Stimulated activated CD8-positive, alpha-beta memory T cell treated with anti-CD3 and anti-CD28 coated beads, Interleukin-7, amount 100 ng/mL, for 4 hours (primary cell): ENCODE measurements at places on chromosomes 7 and 10.
A peak's percentile ranks its signal among the peaks of the same experiment; 100 is the strongest.

DNA sequence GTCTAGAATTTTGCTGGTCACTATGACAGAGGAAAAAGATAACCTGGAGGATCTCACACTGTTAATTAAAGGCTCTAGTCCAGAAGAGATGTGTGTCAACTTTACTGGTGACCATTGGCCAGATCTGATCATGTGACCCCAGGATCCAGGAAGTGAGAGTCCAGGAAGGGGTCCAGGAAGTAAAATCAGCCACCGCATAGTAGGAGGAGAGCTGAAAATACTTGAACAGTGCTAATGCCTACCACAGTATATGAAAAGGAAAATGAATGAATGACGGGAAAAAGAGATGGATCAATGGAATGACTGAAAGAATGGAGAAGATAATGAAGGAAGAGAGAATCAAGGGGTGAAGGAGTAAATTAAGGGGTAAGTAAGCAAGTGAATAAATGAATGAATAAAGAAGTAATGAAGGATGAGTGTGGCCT is 415.3 kb downstream of the RPS24 start:
- DNase-seq, result no peak

GRCh38 chr10:88322324-88323063 is 260.6 kb downstream of the RNLS start:
- DNase-seq, result no peak

DNA sequence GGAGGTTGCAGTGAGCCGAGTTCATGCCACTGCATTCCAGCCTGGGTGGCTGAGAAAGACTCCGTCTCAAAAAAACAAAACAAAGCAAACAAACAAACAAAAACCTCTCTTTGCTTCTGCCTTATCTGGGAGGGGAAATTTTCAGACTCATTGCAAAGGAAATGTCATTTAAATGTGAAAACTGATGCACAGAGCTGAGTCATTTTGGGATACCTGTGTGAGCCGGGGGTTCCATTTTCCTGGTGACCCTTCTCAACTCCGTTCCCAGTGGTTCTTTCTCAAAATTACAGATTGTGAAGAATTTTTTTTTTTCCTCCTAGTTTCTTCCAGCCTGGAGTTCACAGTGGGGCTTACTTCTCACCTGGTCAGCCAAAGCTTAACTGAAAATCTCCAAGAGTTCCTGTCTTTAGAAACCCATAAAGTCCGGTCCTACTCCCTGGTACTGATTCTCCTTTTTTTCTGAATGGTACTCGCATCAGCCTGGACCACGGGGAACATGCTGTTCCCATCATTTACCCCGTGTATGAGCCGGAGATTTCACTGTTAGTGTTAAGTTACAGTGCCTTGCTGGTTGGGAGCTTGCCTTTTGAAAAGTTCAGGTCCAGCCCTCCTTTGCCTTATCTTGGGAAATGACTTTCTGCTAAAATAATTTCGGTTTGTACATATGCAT is 56.9 kb downstream of the RBM20 start:
- no peak for DNase-seq

GRCh38 chr10:71046747-71047146 is 158.4 kb upstream of the PCBD1 start:
- DNase-seq, result no peak

DNA sequence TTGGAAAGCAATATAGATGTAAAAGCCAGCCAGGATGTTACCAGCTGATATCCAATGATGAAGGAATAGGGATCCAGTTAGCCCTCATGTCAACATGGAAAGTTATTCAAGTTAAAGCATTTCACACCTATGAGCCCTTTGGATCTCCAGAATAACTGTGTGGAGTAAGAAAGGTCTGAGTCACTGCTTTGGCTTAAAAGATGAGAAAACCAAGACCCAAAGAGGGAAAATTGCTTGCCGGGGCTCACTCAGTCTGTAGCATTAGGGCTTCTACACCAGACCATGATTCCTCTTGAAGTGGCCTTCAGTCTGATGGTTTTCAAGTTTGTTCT is 12.6 kb downstream of the LSM5 start:
- DNase-seq, result no peak

GRCh38 chr10:86003201-86003621 is 363.4 kb downstream of the GRID1 start:
- DNase-seq, result no peak

- DNase-seq, result no peak
These were observed 74.0 kb upstream of the CARD11 start for GRCh38 chr7:3117488-3118231.

GRCh38 chr10:34723750-34724149 is 91.3 kb downstream of the PARD3 start:
- no peak for DNase-seq

DNA sequence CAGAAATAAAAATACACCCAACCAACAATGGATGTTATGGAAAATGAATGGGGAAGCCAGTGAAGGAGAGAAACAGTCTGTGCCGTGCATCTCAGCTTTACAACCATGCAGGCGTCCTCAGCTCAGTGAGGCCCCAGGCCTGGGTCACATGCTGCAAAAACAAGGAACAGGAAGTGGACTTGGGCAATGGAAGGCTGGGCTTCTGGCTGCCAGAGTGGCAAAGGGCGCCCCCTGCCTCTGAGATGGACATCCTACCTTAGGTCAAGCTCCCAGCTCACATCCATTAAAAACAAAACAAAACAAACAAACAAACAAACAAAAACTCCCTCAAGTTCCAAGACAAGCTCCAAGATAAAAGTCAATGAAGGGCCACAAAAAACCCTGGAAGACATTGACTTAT is 54.7 kb upstream of the AFAP1L2 start:
- no peak for DNase-seq

DNA sequence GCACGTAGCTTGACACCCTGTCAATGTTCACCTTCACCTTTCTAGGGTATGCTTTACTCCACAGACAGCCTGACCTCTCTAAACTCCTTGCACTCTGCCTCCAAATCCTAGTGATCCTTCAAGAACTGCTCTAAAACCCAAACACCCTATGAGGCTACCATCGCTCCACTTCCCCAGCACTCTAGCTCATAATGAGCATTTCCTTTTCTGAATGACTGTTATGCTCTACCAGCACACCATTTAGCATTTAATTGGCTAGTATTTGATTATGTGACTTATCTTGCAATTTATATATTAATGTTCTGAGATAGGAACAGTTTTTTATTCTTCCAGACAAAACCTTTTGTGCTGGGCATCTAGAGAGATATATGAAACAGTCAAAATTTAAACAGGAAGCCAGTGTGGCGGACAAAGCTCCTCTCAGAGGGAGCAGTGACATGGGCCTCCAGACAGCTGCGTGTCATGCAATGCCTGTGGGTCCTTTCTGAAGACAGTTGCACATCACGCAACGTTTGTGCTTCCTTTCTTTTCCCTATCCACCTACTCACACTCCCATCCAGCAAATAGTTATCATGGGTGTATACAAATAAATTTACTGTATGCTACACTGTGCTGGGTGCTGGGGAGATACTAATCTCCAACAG is 86.3 kb downstream of the ALOX5 start:
- DNase-seq, result no peak

DNA sequence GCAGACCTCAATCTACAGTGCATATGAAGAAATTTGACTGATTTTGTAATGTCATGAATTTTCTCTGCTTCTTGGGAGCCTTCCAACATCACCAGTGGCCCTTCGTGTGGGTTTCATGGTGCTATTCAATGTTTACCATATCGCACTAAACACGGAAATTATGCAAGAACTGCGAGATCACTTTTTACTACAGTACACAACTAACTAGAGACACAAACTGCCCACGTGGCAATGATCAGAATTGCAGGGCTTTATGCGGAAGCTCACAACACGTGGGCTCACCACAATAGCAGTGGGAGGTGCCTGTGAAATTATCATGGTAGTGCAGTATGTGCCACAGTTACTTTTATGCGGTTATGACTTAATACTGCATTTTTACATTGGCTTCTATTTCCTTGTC is 449.7 kb upstream of the KLF6 start:
- DNase-seq, result peak; percentile 53

GRCh38 chr7:35694161-35694783 is 663 bp downstream of the HERPUD2 start:
- no peak for DNase-seq

- DNase-seq, result no peak
These were observed 50.0 kb downstream of the CPXM2 start for GRCh38 chr10:123841560-123841959.

DNA sequence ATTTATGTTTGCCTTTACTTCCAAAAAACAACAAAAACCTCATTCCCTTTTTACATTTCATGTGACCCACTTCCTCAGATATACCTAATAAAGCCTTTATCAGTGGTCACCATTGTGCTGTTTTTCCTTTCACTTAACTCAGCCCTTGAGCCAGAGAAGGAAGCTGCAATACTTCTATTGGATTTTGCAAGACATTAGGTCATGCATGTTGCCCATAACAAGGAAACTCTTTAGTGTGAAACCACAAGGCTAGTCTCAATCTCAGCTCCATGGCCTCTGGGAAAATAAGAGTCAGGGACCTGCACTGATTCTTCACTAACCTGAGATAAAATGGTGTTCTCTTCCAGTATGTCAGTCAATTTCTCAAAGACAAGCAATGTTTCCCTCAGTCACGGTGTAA is 27.8 kb downstream of the STEAP4 start:
- DNase-seq, result no peak

DNA sequence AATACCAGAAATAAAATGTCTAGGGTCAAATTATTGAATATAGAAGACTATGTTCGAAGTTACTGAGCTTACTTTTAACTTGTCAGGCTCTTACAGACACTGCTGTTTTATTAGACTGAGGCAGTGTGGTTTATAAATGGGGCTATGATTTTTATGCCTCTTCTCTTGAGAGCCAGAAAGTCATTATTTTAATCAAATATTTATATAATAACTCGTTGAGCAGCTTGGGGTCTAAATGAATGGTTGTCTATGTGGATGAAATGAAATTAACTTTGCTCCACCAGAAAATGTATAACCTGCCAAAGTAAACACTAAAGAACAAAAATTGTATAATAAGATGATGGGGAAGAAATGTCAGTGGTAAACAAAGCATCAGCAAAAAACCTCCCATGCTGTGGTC is 175.6 kb upstream of the THSD7A start:
- no peak for DNase-seq

DNA sequence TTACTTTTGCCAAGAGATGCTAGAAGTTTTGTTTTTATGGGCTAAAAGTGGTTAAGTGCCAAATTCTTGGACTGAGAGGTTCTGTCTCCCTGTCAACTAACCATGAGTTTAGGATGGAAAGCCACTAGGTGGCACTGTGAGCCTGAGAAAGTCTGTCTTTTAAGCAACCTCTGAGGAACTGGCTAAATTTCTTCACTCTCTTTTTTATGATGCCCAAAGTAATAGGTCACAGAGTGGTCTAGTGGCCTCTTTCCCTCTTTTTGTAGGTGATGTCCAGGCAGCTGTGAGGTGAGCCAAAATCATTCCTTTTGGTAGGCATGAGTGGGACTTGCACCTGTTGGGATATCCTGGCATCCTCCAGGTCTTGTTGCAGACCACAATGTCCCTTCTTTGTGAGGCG is 56.8 kb downstream of the SND1 start:
- DNase-seq, result peak; percentile 23

DNA sequence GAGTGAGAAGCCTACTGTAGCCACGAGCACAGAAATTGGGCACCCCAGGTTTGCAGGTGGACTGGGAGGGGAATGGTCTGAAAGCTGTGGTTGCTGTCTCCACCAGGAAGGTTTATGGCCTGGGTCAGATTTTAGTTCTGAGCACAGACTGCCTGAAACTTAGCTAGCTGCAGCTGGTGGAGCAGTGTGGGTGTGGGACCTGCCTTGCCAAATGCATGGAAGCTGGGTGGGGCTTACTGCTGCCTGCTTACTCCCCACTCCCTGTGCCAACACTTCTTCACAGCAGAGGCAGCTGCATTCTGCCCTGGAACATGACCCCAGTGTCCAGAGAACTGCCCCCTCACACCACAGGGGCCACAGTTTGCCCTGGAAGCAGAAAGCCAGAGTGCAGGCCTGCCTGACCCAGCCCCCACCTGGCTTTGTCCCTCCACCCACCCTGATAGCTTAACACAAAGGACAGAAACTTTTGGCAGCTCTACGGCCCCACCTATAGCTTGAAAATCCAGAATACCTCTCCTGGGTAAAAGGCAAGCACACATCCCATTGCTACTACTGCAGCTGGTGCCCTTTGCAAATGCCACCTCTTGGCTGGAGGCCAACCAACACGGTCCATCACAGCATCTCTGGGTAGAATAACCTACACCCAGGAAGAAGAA is 281.6 kb downstream of the AGMO start:
- no peak for DNase-seq

DNA sequence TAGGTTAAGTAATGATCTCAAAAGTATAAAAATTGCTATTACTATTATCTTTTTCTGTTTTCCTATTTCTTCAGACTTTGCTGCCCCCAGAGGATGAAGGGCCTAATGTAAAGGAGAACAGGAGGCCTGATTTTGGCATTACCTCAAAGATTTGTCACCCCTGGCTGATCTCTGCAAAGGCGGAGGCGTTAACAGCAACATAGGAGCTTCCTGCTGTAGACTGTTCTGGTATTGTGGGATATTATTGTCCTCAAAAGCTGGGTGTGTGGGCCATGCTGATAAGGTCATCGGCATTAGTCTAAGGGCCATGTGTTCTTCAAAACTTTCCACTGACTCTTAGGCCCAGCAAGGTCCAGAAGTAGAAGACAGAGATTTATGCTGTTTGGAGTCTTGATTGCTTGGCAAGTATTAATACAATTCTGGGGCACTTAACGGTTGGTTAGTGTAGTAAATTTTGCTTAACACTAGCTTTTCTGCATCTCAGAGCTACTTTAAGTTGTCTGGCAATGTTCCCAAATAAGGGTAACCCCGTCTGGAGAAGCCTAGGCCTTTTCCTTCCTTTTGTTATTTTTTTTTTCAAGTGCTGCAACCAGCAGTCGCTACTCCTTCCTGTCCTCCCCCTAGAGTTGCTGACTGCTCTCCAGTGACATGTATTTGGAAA is 14.0 kb upstream of the ENTPD1 start:
- no peak for DNase-seq

DNA sequence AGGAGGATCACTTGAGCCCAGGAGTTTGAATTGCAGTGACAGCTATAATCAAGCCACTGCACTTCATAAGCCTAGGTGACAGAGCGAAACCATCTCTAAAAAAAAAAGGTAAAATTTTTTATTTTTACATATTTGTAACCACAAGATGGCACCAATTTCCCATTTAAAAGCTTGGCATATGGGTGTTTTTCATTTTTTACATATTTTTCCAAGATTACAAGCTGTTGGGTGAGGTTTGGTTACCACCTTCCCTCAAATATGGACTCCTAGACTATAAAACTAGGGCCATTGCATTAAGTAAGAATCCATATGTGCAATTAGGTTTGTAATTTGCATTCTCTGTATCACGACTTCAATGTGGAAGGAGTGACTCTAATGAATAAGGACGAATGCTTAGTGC is 129.3 kb upstream of the ACBD5 start:
- DNase-seq, result no peak
